Muscle of back (tissue), 13 donors: ENCODE measurements at places on chromosomes 12 and 14. TPM values are rescaled to one million over a fixed set of nuclear protein-coding genes. Genes with fewer than 3 reads are reported as not detected.

VRTN gene
- not detected for polyA plus RNA-seq

MEG3 gene
- 2,649 TPM for polyA plus RNA-seq

LRRC10 gene
- not detected for polyA plus RNA-seq

TSHR gene
- polyA plus RNA-seq: 0.50 TPM

C3AR1 gene
- polyA plus RNA-seq: 4.0 TPM
